NCI-H345 (cell line): ENCODE measurements at places on chromosomes 1 and 21.

DNA sequence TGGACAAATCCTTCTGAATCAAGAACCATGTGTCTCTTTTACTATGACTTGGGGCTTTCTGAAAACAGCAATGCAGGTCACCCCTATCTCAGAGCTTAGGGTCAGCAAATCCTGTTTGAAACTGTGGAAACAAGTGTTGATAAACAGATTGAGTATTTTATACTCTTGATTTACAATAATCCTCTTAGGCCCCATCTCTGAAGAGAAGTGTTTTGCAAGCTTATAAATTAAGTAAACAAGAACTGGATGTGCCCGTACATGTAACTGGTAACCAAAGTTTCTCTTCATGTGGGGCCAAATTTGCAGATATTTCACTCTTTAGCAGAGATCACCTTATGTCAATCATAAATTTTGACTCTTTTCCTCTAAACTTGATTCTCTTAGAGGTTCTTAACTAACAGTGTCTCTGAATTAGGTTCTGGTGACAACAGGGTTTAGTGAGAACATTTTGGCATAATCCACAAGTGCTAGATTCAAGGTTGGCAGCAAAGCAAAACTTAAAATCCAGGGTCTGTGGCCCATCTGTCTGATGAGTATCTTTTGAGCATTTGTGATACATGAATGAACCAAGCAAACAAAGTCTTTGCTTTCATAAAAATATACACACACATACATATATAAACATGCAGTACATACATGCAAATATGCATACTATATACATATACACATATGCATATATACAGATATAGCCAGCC lies 183.0 kb upstream of the HOOK1 start:
- DNase-seq = no peak

GRCh38 chr1:20058531-20058930 lies 11.5 kb upstream of the PLA2G5 start:
- DNase-seq = no peak

DNA sequence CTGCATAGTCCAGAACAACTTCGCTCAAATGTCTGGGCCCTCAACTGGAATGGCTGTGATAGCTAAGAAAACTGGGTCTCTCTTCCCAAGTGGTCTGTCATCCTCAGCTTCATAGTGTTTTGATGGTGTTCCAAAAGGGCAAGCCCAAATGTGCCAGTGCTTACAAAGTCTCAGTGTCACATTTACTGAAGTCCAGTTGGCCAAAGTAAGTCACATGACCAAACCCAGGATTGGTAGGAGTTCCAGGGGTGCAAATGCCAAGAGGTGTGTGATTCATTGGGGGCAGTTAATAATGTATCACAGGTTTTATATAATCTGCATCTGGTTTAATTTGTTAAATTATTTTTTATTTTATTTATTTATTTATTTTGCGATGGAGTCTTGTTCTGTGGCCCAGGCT lies 24.9 kb downstream of the SMG7 start:
- DNase-seq = no peak

DNA sequence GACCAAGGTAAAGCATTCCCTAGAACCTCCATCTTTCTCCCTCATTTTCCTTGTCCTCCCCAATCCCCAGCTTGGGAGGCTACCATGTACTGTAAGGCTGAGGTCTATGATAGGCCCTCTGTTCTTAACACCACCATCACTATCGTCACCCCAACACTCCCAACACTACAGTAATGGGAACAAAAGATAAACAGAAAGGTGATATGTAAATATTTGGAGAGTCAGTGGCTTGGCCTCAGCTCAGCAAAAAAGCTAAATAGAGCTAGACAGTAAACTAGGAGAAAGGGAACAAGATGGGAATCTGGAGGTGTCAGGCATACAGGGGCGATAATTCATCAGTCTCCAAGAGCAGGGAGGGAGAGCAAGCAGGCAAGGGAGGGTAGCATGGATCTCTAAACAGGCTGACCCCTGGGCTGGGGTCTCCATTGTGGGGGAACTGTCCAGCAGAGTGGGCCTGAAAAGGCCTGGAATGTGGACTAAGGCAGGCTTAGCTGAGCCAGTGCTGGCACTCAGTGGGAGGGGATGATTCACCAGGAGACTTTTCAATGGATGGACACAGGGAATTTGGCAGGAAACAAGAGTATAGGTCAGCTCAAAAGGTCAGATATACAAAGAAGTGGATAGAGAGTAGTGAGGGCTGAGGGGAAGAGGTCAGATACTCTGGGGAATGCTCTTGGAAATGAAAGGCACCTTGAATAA lies 6.7 kb downstream of the WNT2B start:
- no peak for DNase-seq

DNA sequence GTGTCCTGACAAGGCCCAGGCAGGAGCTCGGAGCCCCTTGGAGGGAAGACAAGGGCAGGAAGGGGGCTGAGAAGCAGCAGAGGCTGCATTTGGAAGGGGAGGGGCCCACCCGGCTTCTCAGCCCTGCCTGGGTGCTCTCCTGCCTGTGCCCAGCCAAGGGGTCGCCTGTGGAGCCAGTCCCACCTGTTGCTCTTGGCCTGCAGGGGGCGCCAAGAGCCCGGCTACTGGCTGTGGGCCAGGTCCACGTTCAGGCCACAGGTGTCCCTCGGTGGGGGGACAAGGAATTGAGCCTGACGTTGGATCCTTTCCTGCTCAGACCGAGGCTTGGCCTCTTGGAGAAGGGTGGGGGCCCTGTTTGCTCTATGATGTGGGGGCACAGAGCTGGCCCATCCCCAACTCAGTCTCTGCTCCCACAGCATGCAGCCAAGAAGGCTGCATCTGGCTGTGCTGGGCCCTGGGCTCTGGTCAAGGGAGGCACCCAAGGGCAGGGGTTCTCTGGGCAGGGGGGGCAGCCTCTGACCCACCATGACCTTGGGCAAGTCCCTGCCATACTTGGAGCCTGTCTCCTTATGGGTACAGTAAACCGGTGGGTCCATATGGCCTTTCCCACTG lies 10.9 kb downstream of the WNT4 start:
- DNase-seq = peak; percentile 56

DNA sequence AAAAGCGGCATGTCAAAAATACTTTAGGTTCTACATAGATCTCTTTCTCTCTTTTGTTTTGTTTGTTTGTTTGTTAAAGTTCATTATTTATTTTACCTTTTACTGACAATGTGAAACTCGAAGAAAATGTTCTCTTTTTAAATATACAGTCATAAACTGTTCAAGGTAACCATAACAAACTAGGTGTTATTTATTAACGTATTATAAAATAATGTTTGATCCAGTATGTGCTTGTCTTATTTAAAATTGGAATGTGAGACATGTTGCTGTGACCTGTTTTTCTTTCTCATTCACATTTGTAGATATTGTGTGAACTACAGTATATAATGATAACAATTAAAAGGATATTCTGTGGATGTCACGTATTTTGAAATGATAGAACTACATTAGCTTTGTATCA lies 5.9 kb upstream of the LEPR start:
- DNase-seq = no peak

DNA sequence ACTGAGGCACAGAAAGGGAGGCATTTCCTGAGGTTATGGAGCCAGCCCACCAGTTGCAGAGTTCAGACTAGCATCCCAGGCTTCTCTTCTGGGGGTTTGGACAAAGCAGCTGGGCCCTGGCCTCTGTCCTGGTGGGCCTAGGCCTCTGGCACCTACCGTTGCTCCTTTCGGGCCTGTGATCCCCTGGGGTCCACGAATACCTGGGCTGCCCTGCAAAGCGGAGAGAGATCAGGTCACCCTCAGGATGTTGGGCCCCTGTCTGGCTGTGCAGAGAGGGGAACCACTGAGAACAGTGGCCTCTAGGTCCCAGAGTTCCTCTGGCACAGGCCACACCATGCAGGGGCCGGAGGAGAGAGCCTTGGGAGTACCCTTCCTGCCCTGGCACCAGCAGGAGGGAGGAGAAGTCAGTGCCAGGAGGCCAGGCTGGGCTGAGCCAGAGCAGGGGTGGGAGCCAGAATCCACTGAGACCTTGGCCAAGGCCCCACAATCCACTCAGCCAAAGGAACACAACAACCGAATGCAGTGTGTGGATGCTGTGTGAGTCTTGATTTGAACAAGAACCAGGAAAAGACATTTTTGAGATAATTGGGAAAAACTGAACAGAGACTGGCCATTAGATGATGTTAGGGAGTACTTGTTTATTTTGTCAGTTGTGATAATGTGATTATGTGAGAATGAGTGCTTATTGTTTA lies 8.9 kb downstream of the COL9A2 start:
- no peak for DNase-seq

- DNase-seq = no peak
Observed at GRCh38 chr1:167674156-167674555, 44.1 kb downstream of the RCSD1 start.

DNA sequence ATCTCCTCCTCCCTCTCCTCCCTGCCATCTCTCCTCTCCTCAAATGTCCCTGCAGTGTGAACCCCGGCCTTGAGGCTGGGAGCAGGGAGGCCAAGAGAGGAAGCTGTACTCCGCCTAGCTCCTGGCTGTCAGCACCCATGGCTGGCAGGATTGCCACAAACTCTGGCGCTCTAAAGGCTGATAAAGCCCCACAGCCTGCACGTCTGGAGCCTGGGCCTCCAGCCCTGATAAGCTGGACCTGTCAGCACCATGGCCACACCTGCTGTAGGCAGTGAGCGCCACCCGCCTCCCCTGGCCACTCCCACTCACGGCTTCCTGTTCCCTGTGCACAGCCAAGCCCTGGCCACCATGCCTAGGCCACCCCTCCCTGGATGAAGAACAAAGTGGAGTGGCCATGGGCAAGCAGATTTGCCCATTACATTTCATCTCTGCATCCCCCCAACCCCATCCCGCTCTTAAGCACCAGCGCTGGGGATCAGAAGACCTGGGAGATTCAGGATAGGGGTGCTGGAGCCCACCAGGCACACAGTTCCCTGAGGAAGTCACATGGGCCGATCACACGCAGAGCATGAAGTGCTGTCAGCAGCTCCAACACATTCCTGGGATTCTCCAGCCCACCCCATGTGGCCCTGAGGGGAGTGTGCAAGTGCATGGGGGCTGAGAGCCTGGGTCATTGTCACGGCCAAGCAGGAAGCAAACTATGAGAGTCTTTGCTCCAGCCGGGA lies 24.2 kb upstream of the NPPB start:
- no peak for DNase-seq

DNA sequence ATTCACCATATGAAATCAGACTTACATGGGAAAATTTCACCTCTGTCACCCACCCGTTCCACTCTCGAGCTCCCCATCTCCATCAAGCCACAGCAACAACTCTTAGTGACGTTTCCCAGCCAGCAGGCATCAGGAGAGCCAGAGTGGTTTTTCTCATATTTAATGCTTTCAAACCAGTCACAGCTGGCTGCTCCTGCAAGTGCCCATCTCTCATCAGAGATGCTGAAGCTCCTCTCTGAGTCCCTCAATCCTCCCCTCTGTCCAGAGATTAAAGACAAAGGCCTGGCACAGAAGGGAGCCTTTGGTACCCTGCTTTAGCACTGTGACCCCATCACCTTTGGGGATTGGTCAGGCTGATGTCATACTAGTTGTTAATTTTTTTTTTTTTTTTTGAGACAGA lies 277.3 kb downstream of the DNM3 start:
- no peak for DNase-seq

- peak; percentile 36 for DNase-seq
Observed at GRCh38 chr1:203796236-203796605, 798 bp downstream of the ZBED6 start.

GRCh38 chr1:29084196-29084521 lies 39.5 kb downstream of the TMEM200B start:
- DNase-seq = no peak
